ENCODE measurements at places on chromosomes 13 and 19. TPM values are rescaled to one million over a fixed set of nuclear protein-coding genes. Genes with fewer than 3 reads are reported as not detected.
A peak's percentile ranks its signal among the peaks of the same experiment; 100 is the strongest.

GRCh38 chr19:3389876-3390371 is 23.5 kb downstream of the NFIC start:
- no peak overlapping the region for H3K4me3 ChIP-seq
- peak overlapping the region; percentile 83 for H3K27ac ChIP-seq
- no peak for DNase-seq
- H3K27me3 ChIP-seq = no peaks in the 10 kb centered on the region
- no peaks in the 10 kb centered on the region for H3K36me3 ChIP-seq

Gene PRODH2
- not detected for total RNA-seq

- H3K4me3 ChIP-seq = no peak overlapping the region
- no peaks in the 10 kb centered on the region for H3K27me3 ChIP-seq
- no peaks in the 10 kb centered on the region for H3K36me3 ChIP-seq
- peaks cover 9% of the 10 kb centered on the region for H3K4me1 ChIP-seq
Measured at GRCh38 chr19:17942582-17943273, 9.9 kb downstream of the CCDC124 start.

Gene CD37
- 16.5 TPM for total RNA-seq

GRCh38 chr19:38291855-38292254 is 12.2 kb upstream of the C19orf33 start:
- no peak for DNase-seq
- H3K36me3 ChIP-seq = no peaks in the 10 kb centered on the region
- no peak overlapping the region for H3K27ac ChIP-seq
- H3K4me3 ChIP-seq = no peak overlapping the region
- H3K27me3 ChIP-seq = no peaks in the 10 kb centered on the region

DNA sequence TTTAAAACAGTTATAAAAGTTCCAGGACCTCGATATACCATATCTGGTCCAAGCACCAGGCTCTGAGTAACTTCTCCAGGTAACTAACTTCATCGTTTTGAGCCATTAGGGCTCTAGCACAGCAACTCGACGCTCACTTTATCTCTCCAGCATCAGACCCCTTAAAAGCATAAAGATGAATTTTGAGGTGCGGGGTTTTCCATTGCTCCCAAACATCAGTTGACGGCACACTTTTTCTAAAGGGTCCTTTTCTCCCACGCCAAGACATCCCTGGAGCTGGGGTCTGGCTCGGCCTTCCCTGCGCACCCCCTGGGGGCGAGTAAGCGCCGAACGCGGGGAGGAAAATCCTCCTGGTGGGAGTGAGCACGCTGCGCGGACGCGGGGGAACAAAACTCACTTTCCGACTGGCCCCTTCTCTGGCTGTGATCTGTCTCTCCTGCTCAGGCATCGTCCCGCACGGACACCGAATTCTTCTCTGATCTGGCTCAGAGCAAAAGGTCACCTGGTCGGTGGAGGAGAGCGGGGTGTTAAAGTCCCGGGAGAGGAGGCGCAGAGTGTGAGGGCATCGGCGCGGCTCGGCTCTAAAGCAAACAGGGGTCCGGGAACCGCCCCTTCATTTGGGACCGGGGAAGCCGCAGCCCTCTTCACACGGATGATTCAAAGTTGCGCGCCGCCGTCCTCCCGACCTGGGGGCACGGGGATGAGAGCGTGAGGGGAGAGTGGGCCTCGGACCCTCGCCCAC is at the start of gene ATP7B:
Gene ATP7B, minus strand, starts transcription at position 561 of the 742 bp plus-strand sequence. Its CDS starts 113 bp downstream, at position 448.
- no peaks in the 10 kb centered on the region for H3K27me3 ChIP-seq
- DNase-seq = peak; percentile 34
- no peaks in the 10 kb centered on the region for H3K36me3 ChIP-seq
- H3K27ac ChIP-seq = peak within 1 kb of the TSS; percentile 86
- peak within 1 kb of the TSS; percentile 82 for H3K4me3 ChIP-seq
- H3K4me1 ChIP-seq = peaks cover 30% of the 10 kb centered on the region

Gene TMEM86B
- total RNA-seq = 2.0 TPM

GRCh38 chr19:46529622-46530451 is 34.2 kb upstream of the PNMA8B start:
- peak; percentile 70 for DNase-seq
- peaks cover 12% of the 10 kb centered on the region for H3K27me3 ChIP-seq
- H3K4me3 ChIP-seq = no peak overlapping the region
- no peak overlapping the region for H3K27ac ChIP-seq

Gene FCGBP
- 6,178 TPM for total RNA-seq

DNA sequence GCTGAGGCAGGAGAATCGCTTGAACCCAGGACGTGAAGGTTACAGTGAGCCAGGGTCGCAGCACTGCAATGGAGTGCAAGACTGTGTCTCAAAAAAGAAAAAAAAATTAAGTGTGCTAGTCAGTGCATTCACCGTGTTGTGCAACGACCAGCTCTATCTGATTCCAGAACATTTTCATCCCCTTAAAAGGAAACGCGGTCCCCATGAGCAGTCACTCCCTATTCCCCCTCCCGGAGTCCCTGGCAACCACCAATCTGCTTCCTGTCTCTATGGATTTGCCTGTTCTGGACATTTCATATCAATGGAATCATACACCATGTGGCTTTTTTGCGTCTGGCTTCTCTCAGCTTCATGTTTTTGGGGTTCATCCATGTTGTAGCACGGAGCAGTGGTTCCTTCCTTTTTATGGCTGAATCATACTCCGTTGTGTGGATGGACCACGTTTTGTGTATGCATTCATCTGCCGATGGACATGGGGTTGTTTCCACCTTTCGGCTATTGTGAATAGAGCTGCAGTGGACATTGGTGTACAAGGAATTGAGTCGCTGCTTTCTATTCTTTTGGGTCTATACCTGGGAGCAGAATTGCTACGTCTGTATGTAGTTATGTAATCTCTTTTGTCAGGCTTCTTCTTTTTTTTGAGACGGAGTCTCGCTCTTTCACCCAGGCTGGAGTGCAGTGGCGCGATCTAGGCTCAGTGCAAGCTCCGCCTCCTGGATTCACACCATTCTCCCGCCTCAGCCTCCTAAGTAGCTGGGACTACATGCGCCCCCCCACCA is 19.8 kb downstream of the MYO9B start:
- H3K4me3 ChIP-seq = no peak overlapping the region
- H3K27ac ChIP-seq = peak overlapping the region; percentile 78
- H3K36me3 ChIP-seq = no peaks in the 10 kb centered on the region
- H3K27me3 ChIP-seq = no peaks in the 10 kb centered on the region
- peak; percentile 45 for DNase-seq

GRCh38 chr19:18118420-18119012 is 20.9 kb downstream of the MAST3 start:
- no peaks in the 10 kb centered on the region for H3K36me3 ChIP-seq
- peak overlapping the region; percentile 66 for H3K4me3 ChIP-seq
- peak overlapping the region; percentile 83 for H3K27ac ChIP-seq
- DNase-seq = no peak
- H3K27me3 ChIP-seq = no peaks in the 10 kb centered on the region

GRCh38 chr13:22848539-22849052 is 332.2 kb upstream of the SGCG start:
- H3K27me3 ChIP-seq = no peaks in the 10 kb centered on the region
- no peaks in the 10 kb centered on the region for H3K36me3 ChIP-seq
- H3K4me1 ChIP-seq = no peaks in the 10 kb centered on the region
- H3K27ac ChIP-seq = no peak overlapping the region

Gene MEF2B
- not detected for total RNA-seq

- no peak overlapping the region for H3K4me3 ChIP-seq
- H3K27me3 ChIP-seq = no peaks in the 10 kb centered on the region
Measured at GRCh38 chr13:90302107-90302506, 1045.4 kb upstream of the MIR17HG start.

DNA sequence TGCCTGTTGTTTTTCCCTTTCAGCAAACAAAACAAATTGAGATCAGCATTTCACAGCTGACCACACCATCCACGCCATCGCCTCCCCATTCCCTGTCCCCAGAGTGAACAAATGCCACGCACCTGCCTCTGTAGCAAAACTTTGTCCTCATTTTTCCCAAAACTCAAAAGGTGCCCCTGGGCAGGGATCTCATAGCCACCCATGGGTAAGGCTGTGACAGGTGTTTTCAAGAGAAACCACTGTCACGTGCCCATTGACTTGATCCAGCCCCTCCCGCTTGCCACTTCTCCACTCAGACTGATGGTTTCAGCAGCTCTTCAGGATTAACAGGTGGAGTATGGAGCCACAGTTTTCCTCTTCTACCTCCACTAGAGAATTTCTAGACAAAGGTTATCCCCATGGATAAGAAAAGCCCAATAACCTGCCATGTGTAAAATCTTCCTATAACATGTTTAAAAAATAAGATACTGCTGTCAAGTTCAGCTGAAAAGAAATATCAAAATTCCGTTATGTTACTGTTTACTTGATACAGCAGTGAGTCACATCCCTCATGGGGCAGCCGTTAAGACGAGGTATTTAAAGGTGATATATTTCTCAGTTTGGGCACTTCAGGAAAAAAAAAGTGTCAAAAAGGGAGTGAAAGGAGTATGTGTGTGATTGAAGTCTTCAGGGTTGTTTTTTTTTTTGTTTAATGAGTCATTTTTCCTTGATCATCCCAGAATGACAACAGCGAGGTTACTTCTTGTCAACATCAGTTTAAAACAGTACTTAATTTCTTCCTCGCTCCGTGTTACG is 63.5 kb upstream of the GPR183 start:
- H3K4me1 ChIP-seq = peaks cover 5% of the 10 kb centered on the region
- H3K36me3 ChIP-seq = peaks cover 5% of the 10 kb centered on the region
- no peak overlapping the region for H3K4me3 ChIP-seq
- H3K27ac ChIP-seq = no peak overlapping the region

Gene ZNF429
- 47.0 TPM for total RNA-seq

GRCh38 chr13:73975767-73976166 is 158.4 kb downstream of the KLF12 start:
- no peaks in the 10 kb centered on the region for H3K36me3 ChIP-seq
- no peak overlapping the region for H3K27ac ChIP-seq
- no peaks in the 10 kb centered on the region for H3K27me3 ChIP-seq
- DNase-seq = no peak
- no peaks in the 10 kb centered on the region for H3K4me1 ChIP-seq

GRCh38 chr19:29714371-29714952 is 599 bp downstream of the C19orf12 start:
- peaks cover 17% of the 10 kb centered on the region for H3K4me1 ChIP-seq
- H3K4me3 ChIP-seq = peak overlapping the region; percentile 98
- H3K27ac ChIP-seq = peak overlapping the region; percentile 97
- DNase-seq = no peak
- no peaks in the 10 kb centered on the region for H3K36me3 ChIP-seq
- no peaks in the 10 kb centered on the region for H3K27me3 ChIP-seq

DNA sequence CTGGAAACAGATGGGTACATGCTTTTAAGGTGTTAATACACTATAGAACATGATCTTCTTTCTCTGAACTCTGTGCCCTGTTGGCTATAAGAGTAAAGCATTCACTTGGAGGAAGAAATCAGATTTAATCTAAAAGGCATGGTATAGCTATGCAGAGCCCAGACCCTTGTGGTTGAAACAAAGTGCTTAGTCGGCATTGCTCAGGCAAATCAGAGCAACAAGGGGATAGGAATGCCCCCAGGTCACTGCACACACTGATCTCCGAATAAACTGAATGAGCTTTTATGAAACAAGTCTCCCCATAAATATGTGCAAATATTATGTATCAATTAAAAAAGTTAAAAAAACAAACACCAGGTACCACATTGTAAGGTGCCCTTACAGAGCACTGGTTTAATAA is 52.0 kb upstream of the RGCC start:
- no peak overlapping the region for H3K27ac ChIP-seq
- DNase-seq = no peak
- no peaks in the 10 kb centered on the region for H3K27me3 ChIP-seq
- no peaks in the 10 kb centered on the region for H3K36me3 ChIP-seq
- no peaks in the 10 kb centered on the region for H3K4me1 ChIP-seq
- no peak overlapping the region for H3K4me3 ChIP-seq

- no peaks in the 10 kb centered on the region for H3K4me1 ChIP-seq
- H3K27me3 ChIP-seq = peaks cover under 1% of the 10 kb centered on the region
- no peaks in the 10 kb centered on the region for H3K36me3 ChIP-seq
- DNase-seq = no peak
- no peak overlapping the region for H3K4me3 ChIP-seq
Measured at GRCh38 chr19:29586401-29586800, 19.7 kb upstream of the POP4 start.

GRCh38 chr19:50468818-50469217 is 7.5 kb upstream of the EMC10 start:
- H3K4me1 ChIP-seq = peaks cover 7% of the 10 kb centered on the region
- H3K4me3 ChIP-seq = no peak overlapping the region
- DNase-seq = no peak
- no peaks in the 10 kb centered on the region for H3K36me3 ChIP-seq

Gene ZNF577
- total RNA-seq = 10.5 TPM
